Osteoblast (primary cell): ENCODE measurements at places on chromosomes 6 and 20. TPM values are rescaled to one million over a fixed set of nuclear protein-coding genes. Genes with fewer than 3 reads are reported as not detected.

GRCh38 chr6:68677058-68677457, 42.0 kb downstream of the ADGRB3 start:
- no peaks in the 10 kb centered on the region for H3K4me1 ChIP-seq
- H3K27ac ChIP-seq: no peak overlapping the region
- H3K4me3 ChIP-seq: no peak overlapping the region
- no peak for DNase-seq
- no peaks in the 10 kb centered on the region for H3K36me3 ChIP-seq

DNA sequence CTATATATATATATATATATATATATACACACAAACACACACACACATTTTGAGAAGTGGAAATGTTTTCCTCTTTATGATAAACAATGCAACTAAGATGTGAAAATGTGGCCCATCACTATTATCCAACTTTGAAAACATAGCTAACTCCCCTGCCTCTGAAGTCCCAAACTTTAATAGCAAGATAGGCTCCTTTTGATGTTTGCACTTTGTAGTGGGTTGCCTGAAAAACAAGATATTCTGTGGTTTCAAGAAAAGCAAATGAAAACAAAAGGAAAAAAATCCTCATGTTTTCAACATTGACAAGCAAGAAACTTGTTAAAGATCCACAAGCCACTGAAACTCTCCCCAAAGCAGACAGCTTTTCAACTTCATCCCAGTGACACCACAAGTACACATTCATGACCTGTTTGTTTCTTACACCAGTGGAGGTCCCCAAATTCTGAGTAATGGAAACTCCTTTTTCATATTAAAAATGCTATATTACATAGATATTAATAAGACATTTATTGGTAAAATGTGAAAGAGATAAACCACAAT, 90.0 kb downstream of the IPCEF1 start:
- DNase-seq: no peak
- no peaks in the 10 kb centered on the region for H3K27me3 ChIP-seq
- no peaks in the 10 kb centered on the region for H3K4me1 ChIP-seq
- no peak overlapping the region for H3K27ac ChIP-seq
- no peaks in the 10 kb centered on the region for H3K36me3 ChIP-seq

DNA sequence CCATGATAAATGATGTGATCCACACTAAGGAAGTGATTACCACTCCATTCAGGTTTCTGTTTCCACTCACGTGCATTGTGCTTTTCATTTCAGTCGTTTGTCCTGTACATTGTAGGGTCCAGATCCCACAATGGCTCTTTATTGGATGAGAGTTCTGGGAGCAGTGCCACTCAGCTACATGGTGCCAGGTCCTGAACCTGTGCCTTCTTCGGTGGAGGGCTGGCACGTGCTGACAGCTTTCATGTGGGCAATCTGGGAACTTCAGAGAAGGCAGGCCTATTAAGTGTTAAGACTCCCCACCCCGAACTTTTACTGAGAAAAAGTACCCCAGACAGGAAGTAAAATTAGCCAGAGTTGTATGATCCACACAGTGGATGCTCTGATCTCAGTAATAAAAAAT, 255.0 kb downstream of the ESR1 start:
- H3K27ac ChIP-seq: no peak overlapping the region
- peaks cover 6% of the 10 kb centered on the region for H3K4me1 ChIP-seq
- H3K27me3 ChIP-seq: no peaks in the 10 kb centered on the region
- no peak overlapping the region for H3K4me3 ChIP-seq

DNA sequence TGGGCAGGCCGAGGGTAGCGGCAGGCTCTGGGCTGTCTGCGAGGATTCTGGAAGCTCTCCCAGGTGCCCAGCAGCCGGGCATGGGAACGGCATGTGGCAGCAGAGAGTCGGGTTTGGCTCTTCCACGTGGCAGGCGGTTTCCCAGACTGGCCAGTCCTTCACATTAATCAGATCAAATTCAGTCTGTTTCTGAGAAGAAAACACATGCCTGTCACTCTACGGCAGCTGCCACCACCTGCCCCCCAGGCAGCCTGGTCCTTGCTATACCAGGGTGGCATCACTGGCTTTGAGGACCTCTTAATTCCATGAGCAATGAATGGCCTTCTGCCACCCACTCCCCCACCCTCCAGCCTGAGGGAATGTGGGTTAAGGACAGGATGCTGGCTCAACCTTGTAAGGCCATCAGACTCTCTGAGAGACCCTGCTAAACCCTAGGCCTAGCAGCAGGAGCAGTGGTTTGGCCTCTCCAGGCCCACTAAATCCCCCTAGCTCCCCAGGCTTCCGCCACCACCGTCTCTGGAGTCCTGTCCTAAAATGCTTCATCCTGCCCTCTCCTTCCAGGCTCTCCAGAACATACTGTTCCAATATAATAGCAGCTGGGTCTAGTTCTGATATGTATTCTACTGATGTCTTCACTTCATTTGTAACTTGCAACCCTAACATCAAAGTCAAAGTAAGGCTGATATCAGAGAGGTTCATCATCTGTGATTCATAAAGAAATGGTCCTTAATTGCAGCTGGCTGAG, 47.8 kb downstream of the PLCG1 start:
- DNase-seq: peak; percentile 61
- no peak overlapping the region for H3K4me3 ChIP-seq
- peaks cover 27% of the 10 kb centered on the region for H3K36me3 ChIP-seq
- no peak overlapping the region for H3K27ac ChIP-seq
- H3K4me1 ChIP-seq: no peaks in the 10 kb centered on the region

- no peak overlapping the region for H3K4me3 ChIP-seq
- no peaks in the 10 kb centered on the region for H3K36me3 ChIP-seq
- no peak overlapping the region for H3K27ac ChIP-seq
- DNase-seq: peak; percentile 4
- no peaks in the 10 kb centered on the region for H3K27me3 ChIP-seq
- peaks cover 7% of the 10 kb centered on the region for H3K4me1 ChIP-seq
Observed at GRCh38 chr6:12033770-12034169, 21.7 kb downstream of the HIVEP1 start.

DNA sequence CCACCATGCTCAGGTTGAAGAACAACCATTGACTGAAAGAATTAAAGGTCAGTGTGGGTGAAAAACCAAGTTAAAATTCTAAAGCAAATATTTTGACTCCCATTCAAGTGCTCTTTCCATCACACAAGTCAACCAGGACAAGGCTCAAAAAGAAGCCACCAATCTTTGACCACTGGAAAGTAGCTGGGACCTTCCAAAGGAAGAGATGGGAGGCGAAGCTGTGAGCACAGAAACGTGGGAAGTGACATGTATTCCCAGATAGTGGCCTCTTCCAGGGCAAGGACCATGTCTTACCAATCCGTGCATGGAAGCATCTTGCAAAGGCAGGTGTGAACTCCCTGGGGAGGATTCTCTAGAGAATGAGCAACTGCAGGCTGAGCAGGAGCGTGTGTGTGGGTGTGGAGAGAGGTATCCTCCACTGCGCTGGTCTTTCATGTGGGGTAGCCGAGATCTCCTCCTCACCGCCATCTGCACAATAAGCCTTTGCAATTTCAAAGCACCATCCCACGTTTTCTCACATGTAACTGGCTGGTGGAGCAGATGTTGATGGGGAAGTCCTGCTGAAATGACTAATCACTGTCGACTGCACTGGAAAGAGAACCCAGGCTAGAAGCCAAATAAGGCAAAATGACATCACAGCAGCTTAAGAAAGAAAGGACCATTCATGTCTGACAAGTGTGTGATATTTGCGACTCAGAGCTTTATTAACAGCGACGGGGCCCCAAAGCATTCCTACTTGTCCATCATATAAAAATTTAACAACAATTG, 189.4 kb upstream of the RREB1 start:
- H3K27me3 ChIP-seq: no peaks in the 10 kb centered on the region
- H3K27ac ChIP-seq: no peak overlapping the region
- no peak overlapping the region for H3K4me3 ChIP-seq
- no peaks in the 10 kb centered on the region for H3K36me3 ChIP-seq

DNA sequence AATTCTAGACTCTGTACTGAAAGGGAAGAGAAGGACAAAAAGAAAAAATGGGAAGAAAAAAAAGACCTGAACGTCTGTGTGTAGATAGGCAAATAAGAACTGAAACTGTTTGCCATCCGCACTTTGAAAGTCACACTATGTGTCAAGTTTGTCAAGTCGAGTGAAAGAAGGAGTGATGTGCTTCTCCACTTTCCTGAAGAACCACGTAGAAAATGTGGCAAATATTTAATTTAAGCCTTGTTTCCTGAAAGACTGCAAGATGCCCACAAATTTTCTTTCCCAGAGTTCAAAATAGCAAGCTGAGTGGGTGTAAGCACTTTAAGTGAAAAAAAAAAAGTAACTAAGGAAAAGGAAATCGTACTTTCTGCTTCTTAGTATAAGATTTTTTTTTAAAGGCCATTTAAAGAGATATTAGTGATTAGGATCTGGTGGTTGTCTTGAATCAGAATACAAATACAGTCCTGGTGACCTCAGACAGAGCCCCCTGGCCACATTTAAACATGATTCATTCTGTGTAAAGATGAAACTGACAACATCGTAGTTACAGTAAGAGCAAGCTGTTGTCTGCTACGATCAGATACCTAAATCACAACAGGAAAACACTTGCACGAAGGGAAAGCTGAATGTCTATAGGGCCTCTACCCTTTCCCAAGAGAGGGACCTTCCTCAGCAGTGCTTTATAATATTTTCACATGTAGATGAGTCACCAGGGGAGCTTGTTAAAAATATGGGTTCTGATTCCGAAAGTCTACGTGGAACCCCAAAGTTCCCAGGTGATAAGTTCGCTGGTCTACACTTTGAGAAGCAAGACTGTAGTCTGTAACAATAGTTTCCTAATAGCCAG, 102.3 kb downstream of the HIVEP2 start:
- peak overlapping the region; percentile 94 for H3K27ac ChIP-seq
- H3K4me3 ChIP-seq: peak overlapping the region; percentile 60
- H3K36me3 ChIP-seq: no peaks in the 10 kb centered on the region
- DNase-seq: peak; percentile 17
- no peaks in the 10 kb centered on the region for H3K27me3 ChIP-seq

GRCh38 chr6:44022296-44022661, 105.0 kb downstream of the MRPL14 start:
- DNase-seq: peak; percentile 92
- H3K4me3 ChIP-seq: no peak overlapping the region
- peak overlapping the region; percentile 72 for H3K27ac ChIP-seq
- no peaks in the 10 kb centered on the region for H3K36me3 ChIP-seq
- H3K27me3 ChIP-seq: no peaks in the 10 kb centered on the region
- H3K4me1 ChIP-seq: peaks cover 23% of the 10 kb centered on the region

- H3K27ac ChIP-seq: no peak overlapping the region
- H3K36me3 ChIP-seq: no peaks in the 10 kb centered on the region
- H3K4me1 ChIP-seq: no peaks in the 10 kb centered on the region
- no peak overlapping the region for H3K4me3 ChIP-seq
Observed at GRCh38 chr6:140653972-140654371, 1279.5 kb upstream of the CITED2 start.

DNA sequence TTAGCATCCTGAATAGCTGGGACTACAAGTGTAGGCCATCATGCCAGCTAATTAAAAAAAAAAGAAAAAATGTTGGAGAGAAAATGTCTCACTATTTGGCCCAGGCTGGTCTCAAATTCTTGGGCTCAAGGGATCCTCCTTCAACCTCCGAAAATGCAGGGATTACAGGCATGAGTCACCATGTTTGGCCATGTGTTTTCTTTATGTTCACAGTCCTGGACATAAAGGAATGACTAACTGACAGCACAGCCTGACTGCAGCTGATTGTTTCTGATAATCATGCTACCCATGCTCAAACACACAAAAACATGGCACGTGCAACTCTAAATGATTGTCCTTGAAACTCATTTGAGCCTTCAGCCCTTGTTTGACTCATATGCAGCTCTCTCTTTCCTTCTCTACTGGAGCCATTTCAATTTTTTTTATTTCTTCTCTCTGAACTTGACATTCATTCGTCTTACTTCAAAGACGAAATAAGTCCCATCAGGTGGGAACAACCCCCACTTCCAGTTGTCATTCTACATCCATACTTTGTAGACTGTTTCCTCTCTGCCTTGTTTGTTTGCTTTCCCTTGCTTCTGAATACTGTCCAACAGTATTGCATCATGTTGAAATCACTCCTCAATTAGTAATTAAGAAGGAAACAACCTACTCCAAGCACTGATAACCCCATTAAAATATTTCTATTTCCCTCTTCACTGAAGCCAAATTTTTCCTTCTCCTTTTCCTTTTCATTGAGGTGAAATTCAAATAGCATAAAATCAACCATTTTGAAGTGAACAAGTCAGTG, 413.0 kb downstream of the BMP2 start:
- no peaks in the 10 kb centered on the region for H3K4me1 ChIP-seq
- no peak for DNase-seq
- H3K4me3 ChIP-seq: no peak overlapping the region
- no peak overlapping the region for H3K27ac ChIP-seq

DNA sequence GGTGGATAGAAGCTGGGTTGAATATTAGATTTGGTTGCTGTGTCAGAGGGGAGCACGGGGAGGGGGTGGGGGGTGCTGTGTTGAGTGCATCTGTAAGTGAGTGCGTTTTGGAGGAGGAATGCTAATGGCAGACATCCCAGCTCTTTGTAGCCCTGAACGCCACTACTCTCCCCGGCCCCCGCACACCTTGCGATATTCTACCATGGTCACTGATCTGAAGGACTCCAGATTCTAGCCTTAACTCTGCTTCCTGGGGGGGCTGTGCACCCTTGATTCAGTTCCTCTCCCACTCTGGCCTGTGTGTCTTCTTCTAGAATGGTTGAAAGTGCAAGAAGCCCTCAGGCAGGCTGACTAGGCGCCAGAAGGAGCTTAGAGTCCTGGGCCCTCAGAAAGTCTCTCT, 7.1 kb downstream of the GLP1R start:
- H3K27me3 ChIP-seq: no peaks in the 10 kb centered on the region
- DNase-seq: no peak
- H3K27ac ChIP-seq: no peak overlapping the region
- H3K4me1 ChIP-seq: no peaks in the 10 kb centered on the region

DNA sequence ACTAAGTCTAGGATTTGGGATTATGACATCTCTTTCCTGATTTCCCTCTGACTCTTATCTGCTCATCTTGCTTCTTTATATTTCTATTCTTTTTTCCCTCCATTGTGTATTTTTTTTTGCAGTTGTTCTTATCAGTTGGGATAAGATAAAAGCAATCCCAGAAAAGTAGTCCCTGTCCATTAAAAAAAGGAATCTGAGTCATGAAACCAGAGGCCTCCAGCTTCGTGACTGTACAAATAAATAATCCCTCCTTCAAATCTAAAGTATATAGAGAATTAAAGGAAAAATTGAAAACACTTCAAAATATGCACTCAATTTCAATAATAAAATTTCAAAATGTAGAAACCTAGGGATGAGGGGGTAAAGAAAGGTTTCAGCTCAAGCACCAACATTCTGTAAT, 317.8 kb upstream of the NT5E start:
- no peak overlapping the region for H3K27ac ChIP-seq
- no peak overlapping the region for H3K4me3 ChIP-seq
- H3K27me3 ChIP-seq: no peaks in the 10 kb centered on the region
- no peak for DNase-seq
- no peaks in the 10 kb centered on the region for H3K36me3 ChIP-seq

SMLR1 gene
- not detected in 2 replicates for total RNA-seq

CNKSR3 gene
- 4.7 and 5.4 TPM in 2 replicates for total RNA-seq

CCN6 gene
- total RNA-seq: 6.8 and 6.9 TPM in 2 replicates

TMEM244 gene
- not detected in 2 replicates for total RNA-seq

SRMS gene
- not detected in 2 replicates for total RNA-seq

OPRM1 gene
- not detected in 2 replicates for total RNA-seq

SEL1L2 gene
- total RNA-seq: not detected in 2 replicates
